ENCODE measurements at places on chromosomes 3 and 15.

DNA sequence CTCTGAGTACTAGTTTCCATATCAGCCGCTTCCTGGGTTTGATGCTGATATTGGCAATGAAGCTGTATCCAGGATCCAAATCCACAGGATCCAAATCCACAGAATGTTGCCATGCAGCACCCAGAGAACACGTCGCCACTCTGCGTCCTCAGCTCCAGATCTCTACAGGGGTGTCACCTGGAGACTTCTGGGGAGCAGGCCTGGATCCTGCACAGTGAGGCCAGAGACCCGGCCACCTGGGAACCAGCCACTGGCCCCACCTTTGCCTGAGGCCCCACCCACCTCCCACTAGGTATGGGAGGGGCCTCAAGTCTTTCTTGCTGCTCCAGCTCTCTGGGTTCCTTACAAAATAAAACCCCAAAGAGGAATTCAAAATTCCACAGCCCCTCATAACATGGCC, 123.9 kb downstream of the LRRK1 start:
- DNase-seq = no peak

- no peak for DNase-seq
These were observed 66.3 kb downstream of the STAG1 start for GRCh38 chr3:136685882-136686281.

DNA sequence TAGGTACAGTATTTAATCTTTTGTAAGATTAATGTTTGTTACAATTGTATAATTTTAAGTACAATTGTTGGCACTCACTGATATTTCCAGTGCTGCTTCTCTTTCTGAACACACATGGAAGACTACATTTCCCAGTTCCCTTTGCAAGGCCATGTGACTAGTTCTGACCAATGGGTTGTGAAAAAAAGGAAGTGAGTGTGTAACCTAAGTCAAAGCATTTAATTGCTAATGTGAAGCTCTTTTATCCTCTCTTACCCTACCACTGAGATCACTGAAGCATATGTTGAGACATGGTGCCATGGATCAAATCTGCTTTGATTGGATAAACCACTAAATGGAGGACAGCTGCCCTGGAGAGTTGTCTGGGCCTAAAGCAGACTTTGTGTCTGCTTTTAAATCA, 83.9 kb upstream of the PLXND1 start:
- no peak for DNase-seq

DNA sequence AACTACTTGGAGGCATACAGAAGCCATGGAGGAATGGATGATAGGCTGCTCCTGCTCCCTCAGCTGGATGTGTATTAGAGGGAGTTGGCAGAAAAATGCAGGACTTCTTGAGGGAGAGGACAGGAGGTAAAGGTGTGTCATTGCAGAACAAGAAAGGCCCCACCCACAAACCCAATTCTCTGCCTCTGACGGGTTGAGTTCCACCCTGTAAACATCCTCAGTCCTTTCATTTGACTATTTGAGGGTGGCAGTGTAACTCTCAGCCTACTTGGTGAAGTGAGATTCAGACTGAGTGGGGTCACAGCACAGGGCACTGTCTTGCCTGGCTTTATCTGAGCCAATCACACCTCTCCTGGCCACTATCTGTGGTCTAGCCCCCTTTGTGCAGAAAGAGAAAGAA, at the start of gene TPRG1:
TPRG1 (plus strand) TSS at position 265 of the 400 bp plus-strand sequence. CDS start 35,414 bp downstream, outside the sequence.
- no peak for DNase-seq

DNA sequence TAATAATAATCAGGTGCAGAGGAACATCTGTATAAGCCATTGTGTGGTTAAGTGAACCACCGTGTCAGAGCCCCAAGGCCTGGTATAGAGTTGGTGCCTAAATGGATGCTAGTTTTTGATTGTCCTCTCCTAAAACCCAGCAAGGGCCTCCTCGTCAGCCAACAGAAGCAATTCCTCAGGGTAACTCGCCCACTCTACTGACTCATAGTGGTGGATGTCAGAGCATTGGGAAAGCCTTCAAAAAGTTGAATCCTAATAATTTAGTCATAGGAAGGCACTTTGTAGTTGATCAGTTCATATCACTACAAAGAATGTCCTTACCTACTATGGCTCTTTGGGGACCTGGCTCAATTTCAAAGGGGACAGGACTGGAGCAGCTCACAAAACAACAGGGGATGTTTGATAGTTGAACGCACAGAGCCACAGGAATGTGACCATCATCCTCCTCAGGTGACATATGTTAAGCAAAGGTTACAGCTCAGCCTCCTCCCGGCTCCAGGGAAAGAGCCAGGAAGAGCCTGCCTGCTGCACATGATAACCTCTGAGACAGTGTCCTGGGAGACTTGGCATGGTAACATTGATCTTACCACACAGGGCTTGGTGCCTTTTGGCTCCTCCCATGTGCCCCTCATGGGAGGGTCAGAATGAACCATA, 338.7 kb downstream of the CLSTN2 start:
- DNase-seq = no peak

DNA sequence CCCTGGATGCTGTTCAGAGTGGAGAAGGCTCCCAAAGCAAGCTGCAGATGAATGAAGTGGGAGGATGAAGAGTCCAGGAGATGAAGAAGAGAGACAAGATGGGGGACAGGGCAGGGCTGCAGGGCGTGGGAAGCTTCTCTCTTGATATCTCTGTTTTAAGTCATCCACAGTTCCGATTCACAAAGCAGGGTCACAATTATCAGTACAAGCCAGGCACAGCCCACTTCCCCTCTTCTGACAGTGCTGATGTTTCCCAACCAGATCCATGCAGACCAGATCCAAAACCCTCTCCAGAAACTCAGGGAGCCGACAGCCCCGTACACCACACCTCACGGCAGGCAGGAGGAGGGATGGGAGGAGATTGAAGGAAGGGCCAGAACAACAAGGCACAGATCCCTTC, 31.1 kb downstream of the NTRK3 start:
- DNase-seq = no peak

DNA sequence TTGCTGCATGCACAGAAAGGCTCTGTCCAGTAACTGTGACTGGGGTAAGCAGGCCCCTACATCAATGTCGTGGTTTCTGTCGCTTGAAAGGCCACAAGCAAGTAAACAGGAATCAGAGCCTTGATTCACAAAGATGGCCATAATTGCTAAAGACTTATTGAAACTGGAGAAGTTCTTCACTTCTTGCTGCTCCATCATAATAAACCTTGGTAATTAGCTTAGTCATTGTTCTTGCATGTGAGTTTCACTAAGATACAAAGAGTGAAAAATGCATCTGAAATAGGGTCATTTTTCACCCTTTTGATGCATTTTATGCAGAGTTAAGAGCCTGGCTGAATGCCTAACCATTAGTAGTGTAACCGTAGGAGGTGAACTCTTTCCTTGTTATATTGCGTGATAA, 3.2 kb downstream of the SEMA6D start:
- DNase-seq = no peak

DNA sequence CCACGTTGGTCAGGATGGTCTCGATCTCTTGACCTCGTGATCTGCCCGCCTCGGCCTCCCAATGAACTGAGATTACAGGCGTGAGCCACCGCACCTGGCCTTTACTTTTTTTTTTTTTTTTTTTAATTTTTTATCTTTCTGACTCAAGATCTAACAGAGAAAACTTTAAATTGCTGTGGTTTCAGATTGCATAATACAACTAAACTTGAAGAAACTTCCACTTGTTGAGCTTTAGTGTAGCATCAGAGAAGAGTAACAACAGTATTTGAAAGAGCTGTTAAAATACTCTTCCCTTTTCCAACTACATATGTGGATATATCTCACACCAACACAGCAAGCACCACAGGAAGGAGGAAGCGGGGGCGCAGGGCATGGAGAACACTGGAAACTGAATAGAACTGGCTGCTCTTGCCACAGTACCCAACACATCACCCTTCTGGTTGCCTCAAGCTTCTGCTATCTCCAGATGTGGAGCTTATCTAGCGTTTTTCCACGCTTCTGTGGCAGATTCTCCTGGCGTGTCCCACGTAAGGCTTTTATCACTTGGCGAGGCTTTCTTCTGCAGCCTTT, 45.4 kb downstream of the MAP6D1 start:
- no peak for DNase-seq

DNA sequence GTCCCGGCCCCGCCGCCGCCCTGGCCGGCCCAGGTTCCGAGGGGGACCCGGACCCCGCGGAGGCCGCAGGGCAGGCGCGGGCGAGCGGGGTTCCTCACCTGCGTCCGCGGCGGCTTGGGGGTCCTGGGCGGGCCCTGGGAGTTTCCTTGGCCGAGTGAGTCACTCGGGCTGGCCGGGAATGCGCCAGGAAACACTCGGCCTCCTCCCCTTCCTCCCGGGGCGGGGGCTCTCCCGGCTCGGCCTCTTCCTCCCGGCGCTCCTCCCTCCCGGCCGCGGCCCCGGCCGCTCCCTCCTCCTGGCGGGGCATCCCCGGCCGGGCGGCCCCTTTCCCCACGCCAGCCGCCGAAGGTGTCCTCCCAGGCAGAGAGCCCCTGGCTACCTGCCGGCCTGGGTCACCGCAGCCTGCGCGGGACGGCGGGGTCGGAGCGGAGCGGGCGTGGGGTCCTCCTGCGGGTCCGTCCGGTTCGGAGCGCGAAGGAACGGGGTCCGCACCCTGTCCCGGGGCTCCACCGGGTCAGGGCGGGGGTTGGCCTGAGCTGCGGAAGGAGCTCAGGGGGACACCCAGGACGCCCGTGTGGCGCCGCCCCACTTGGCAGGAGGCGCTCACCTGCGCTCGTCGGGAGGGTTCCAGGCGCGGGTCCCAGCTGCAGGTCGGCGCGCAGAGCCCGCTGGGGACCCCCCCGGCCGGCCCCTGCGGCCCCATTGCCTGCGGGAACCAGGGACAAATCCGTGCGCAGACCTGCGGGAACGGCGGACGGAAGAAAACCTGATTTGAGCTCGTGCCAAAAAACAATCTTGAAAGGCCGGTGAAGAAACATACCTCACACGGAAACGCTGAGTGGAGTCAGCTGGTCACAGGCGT, at the start of gene CYFIP1:
CYFIP1 (minus strand) TSS at position 180 of the 862 bp plus-strand sequence. CDS start 33,083 bp downstream, outside the sequence.
- DNase-seq = no peak

DNA sequence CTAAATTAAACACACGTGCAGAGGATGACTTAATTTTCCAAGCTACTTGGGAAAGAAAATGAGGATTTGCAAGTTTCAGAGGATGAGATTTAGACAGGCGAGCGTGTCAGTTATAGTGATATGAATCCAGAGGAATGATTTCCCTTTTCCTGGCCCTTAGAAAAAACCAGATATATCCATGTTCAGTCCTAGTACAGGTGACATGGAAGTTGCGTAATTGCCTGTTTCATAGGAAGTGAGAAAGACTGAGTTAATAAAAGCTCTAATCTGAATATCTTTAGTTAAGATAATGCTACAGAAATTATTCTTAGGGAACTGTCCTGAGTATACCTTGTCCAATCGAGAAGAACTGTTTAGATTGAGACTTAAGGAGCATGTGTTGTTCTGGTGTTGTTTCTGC, 490.5 kb downstream of the ZNF385D start:
- no peak for DNase-seq

DNA sequence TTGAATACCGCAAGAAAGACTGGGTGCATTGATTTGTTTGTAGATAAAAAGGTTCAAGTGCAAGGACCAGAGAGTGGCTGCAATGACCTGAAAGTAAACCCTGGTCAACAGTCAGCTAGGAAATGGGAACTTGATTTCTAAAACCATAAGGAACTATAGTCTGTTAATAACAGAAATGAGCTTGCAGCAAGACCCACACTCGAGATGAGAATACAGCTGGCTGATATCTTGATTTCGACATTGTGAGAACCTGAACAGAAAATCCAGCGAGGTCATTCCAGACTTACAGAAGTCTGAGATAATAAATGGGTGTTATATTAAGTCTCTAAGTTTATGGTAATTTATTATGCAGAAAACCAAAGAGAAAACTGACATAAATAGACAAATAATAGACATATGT, 177.3 kb downstream of the NFKBIZ start:
- no peak for DNase-seq

GRCh38 chr3:16151109-16151508, 23.4 kb upstream of the GALNT15 start:
- DNase-seq = no peak

- no peak for DNase-seq
These were observed 100.8 kb downstream of the SLCO3A1 start for GRCh38 chr15:91954292-91954691.

- DNase-seq = no peak
These were observed 157.3 kb downstream of the ADAMTS9 start for GRCh38 chr3:64530434-64531049.

GRCh38 chr15:37517191-37517895, 417.0 kb upstream of the MEIS2 start:
- DNase-seq = no peak

DNA sequence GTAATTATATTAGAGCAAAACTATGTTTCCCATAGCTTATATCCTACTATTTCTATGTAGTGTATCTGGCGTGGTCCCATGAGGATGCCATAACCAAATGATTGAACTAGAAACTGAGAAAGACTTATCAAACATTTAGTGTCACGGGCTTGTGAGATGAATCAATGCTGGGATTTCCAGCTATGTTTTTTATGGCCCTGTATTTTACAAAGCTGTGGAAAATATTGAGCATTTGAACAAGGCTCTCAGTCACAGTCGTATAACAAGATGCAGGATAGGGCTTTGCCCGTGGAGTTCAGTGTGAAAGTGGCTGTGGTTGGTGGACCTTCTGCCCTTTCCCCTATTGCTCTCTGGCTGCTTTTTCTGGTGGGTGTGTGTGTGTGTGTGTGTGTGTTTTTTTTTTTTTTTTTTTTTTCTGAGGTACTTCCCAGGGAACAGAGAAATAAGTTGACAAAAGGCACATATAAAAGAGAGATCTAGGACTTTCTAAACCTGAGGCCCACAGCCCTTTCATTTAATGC, 60.7 kb downstream of the CACNA1D start:
- DNase-seq = no peak

DNA sequence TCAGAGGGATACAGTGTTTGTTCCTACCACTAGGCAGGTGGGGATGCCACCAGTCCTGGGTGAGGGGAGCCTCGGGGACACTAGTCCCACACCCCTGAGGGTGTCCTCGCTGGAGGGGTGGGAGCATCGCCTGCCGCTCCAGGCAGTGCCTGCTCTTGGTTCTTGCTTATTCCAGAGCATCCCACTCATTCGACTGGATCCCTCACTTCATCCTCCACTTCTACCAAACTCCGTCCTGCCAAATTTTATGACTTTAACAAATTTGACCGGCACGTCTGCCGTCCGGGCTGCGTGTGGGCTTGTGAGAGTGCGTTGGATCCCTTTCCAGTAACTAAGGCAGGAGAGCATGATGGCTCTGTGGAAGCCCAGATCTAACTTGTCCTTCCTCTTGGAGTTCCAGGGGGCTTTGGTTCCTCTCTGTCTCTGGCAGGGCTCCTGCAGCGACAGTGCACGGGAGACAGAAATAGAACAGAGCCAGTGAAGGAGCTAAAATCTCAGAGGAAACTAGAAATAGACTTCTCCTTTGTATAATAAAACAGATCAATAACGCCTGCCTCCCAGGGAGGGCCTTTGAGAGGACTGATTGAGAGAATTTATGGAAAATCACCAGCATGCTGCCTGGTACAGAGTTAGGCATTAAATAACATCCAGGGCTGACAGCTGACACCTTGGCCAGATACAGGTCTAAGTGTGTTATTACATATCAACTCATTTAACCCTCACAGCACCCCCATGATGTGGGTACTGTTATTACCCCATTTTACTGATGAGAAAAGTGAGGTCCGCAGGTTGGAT, 34.5 kb downstream of the MGLL start:
- DNase-seq = no peak

DNA sequence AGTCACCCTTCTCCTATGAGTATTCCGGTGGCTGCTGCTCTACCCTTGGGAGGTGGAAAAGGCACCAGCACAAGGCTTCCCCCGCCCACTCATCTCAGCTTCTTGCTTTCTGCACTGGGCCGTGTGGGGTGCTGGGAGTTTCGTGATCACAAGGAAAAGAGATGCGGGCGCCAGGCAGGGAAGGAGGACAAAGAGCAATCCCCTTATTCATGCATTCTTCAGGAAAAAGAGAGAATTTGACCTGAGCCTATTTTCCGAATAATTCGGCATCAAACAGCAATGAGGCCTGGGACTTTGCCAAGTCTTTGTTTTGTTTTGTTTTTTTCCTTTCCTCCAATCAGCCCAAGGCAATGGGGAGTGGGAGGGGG, 102.2 kb upstream of the LPP start:
- DNase-seq = no peak

Data from activated CD4-positive, CD25-positive, alpha-beta regulatory T cell (primary cell).